ENCODE measurements at places on chromosomes 16 and 17. TPM values are rescaled to one million over a fixed set of nuclear protein-coding genes. Genes with fewer than 3 reads are reported as not detected.

The NLGN2 gene
- total RNA-seq, result 2.9 TPM

The RAB11FIP4 gene
- not detected for total RNA-seq

The SALL1 gene
- total RNA-seq, result not detected

The GAS7 gene
- 0.89 TPM for total RNA-seq

The C17orf50 gene
- not detected for total RNA-seq

The SLFN12L gene
- total RNA-seq, result not detected

The ELAC2 gene
- 71.1 TPM for total RNA-seq

The MT1X gene
- 26.2 TPM for total RNA-seq

The KRTAP9-2 gene
- not detected for total RNA-seq

The RSAD1 gene
- total RNA-seq, result 21.8 TPM

The HSPB9 gene
- not detected for total RNA-seq

The CIBAR2 gene
- not detected for total RNA-seq

The ARL16 gene
- total RNA-seq, result 36.0 TPM

The TSPOAP1 gene
- total RNA-seq, result not detected

The TBC1D3 gene
- not detected for total RNA-seq

The TP53TG3C gene
- total RNA-seq, result not detected

The CCDC200 gene
- total RNA-seq, result not detected

The VASN gene
- total RNA-seq, result 0.13 TPM

The PRRT2 gene
- total RNA-seq, result not detected

The IL34 gene
- total RNA-seq, result 5.1 TPM

The CNTNAP4 gene
- not detected for total RNA-seq

The BCL6B gene
- 37.0 TPM for total RNA-seq

The ABCC12 gene
- not detected for total RNA-seq

The KRTAP2-1 gene
- total RNA-seq, result not detected

The RNF157 gene
- 0.44 TPM for total RNA-seq

The IL32 gene
- total RNA-seq, result 824 TPM

The UTS2R gene
- total RNA-seq, result not detected

The LRRC37A gene
- 1.1 TPM for total RNA-seq

The NOD2 gene
- 0.33 TPM for total RNA-seq
